Activated CD4-positive, alpha-beta T cell treated with anti-CD3 and anti-CD28 coated beads for 1 hour (primary cell): ENCODE measurements at places on chromosomes 11 and 22.

DNA sequence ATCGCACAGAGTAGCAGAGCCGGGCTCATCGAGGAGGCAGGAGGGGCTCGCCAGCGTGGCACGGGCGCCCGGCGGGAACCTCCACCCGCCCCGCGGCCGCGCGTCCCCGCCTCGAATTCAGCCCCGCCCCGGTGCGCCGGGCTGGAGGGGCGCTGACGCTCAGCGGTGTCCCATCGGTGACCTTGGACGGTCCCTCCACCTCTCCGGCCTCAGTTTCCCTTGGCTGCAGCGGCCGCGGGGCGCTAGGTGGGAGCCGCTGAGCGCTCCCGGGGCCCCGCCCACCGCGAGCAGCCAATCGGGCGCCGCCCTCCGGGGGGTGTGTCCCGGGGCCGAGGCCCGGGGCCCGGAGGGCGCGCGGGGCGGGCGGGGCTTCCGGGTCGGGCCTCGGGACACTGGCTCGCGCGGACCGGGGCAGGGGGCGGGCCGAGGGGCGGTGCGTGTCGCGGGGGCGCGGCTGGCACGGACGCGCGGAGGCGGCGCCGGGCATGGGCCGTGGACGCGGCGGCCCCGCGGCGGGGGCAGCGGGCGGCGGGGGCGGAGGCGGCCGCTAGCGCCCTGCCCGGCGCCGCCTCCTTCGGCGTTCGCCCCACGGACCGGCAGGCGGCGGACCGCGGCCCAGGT lies at the start of gene PPARA:
Gene PPARA, plus strand, starts transcription at position 493 of the 621 bp plus-strand sequence. CDS start 47,858 bp downstream, outside the sequence.
- DNase-seq, result peak; percentile 77

GRCh38 chr11:75461151-75461550 lies 28.1 kb upstream of the KLHL35 start:
- DNase-seq, result no peak

- no peak for DNase-seq
These were observed 58.7 kb upstream of the CHST1 start for GRCh38 chr11:45724153-45724552.

- no peak for DNase-seq
These were observed 11.6 kb downstream of the TP53AIP1 start for GRCh38 chr11:128931066-128931465.

GRCh38 chr22:24424001-24424900 lies 3.1 kb upstream of the ADORA2A start:
- DNase-seq, result peak; percentile 31

DNA sequence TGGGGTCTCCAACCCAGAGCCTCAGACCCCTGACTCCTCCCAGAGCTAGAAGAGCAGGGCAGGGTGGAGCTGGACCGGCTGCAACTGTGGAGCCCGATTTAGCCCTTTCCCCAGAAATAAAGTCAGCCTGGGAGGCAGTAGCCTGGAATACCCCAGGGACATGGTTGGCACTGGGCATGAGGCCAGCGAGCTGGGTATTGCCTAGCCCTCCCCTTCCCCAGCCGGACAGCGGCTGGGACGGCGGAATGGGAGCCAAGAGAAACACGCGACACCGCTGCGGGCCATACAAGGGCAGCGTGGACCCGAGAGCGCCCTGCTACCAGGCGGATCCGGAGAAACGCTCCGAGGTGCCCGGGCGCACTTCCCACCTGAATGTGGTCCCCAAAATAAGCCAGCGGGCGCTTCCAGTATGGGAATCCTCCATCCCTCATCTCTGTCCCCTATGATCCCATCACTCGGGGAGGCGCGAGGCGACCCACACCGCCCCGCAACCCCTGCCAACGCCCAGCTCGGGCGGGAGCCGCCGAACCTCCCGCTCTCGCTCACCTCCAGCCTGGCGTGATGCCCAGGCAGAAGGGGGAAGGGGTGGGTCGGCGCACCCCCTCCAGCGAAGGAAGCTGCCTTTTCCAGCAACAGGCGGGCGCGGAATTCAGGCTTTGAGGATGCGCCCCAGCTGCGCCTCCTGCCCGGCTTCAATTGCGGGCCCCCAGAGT lies 758 bp downstream of the MCAM start:
- no peak for DNase-seq

- DNase-seq, result no peak
These were observed 117.0 kb upstream of the BLID start for GRCh38 chr11:122232985-122233384.

DNA sequence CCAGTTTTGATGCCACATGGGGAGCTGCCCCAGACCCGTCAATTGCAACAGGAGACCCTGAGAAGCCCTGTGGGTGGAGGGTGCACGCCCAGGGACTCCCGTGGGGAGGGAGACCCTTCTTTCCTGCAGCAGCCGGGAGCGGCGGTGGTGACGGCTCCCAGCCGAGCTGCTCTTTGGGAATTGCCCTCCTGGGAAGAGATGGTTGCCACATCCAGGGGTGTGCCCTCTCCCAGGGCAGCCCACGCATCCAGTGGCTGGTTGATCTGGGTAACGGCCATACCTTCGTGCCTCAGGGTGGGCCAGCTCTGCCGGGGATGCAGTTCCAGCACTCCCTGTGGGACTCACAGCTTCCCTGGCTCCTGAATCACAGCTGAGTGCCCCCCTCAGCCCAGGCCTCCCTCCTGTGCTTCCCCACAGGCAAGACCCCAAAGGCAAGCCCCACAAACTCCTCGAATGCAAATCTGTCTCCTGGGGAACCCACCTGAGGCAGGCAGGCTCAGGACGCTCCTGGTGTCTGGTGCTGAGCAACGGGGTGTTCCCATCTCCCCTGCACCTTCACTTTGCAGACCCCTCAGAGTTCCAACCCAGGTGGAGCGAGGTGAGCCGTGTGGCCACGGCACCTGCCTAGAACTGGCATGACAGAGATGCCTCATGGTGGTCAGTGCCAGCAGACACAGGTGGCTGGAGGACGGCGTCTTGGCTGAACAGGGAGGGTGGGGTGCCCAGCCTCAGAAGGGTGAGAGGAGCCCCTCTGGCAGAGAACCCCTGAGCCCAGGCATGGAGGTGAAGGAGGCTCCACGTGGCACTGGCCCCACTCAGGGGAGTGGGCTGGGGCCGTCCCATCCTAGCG lies 1027.4 kb downstream of the BRD1 start:
- no peak for DNase-seq

DNA sequence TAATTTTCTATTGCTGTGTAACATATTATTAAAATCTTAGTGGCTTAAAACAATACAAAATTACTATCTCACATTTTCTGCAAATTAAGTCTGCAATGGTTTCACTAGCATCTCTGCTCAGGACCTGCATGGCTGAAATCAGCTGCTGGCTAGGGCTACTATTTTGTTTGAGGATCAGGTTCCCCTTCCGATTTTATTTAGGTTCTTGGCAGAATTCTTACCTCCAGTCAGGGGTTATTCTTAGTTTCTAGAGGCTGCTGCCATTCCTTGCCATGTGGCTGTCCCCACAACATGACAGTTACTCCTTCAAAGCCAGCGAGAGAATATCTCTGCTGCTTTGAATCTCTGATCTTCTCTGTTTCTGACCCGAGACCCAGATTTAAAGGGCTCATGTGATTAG lies 424.5 kb upstream of the ANO5 start:
- DNase-seq, result no peak
